T1000 (cell line): ENCODE measurements at places on chromosomes 5 and 9.

DNA sequence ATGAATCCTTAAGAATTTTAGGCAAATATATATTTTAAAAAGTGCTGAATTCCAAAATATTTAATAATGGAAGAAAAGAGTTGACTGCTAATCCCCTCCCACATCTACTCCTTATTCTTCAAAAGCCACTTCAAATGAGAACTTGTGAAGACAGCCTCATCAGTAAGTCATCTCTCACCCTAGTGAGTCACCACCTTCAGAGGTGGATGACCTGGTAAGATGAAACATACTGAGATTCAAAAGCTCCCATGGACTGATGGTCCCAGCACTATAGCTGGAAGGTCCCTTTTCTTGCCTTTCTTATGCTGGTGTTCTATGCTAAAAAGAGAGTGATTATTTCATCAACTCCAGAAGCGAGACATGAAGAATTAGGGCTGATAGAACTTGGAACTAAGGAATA is 37.8 kb upstream of the SPDL1 start:
- no peak for DNase-seq

DNA sequence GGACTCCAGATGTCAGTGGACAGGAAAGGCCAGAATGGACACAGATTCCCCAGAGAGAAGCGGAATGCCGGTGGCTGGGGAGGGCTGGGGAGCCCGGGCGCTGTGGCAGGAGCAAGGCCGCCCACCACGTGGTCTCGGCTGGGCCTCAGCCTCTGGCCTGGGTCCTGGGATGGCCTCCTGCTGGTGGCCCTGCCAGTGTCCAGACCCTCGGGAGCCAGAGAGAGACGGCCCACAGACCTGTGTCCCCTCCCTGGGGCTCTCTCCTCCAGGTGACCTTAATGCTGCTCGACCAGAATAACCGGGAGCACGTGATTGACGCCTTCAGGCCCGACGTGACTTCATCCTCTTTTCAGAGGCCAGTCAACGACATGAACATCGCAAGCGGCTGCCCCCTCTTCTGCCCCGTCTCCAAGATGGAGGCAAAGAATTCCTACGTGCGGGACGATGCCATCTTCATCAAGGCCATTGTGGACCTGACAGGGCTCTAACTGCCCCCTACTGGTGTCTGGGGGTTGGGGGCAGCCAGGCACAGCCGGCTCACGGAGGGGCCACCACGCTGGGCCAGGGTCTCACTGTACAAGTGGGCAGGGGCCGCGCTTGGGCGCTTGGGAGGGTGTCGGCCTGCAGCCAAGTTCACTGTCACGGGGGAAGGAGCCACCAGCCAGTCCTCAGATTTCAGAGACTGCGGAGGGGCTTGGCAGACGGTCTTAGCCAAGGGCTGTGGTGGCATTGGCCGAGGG is 19.0 kb downstream of the FBXW5 start:
- DNase-seq = no peak

- DNase-seq = no peak
Measured at GRCh38 chr5:83564069-83564749, 92.7 kb downstream of the VCAN start.

- no peak for DNase-seq
Measured at GRCh38 chr5:60668686-60669304, 31.2 kb downstream of the DEPDC1B start.

GRCh38 chr5:173960986-173961385 is 28.0 kb upstream of the C5orf47 start:
- DNase-seq = no peak

- DNase-seq = no peak
Measured at GRCh38 chr9:105138306-105138801, 106.1 kb upstream of the SLC44A1 start.

DNA sequence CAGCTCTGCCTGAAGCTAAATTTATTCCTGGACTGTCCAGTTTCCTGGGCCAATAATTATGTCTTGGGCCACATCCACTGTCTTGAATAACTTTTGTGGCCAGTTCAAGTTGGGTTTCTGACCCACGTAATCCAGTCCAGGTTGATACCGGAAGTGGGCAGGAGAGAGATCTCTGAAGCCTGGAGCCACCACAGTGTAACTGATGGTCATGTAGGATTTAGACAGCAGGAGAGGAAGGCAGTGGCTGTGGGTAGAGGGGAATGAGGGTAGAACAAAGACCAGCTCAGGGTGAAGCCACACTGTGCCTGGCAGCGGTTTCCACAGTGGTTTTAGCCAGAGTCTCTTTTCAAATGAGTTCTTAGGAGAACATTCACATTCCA is 30.2 kb downstream of the SH3PXD2B start:
- no peak for DNase-seq

DNA sequence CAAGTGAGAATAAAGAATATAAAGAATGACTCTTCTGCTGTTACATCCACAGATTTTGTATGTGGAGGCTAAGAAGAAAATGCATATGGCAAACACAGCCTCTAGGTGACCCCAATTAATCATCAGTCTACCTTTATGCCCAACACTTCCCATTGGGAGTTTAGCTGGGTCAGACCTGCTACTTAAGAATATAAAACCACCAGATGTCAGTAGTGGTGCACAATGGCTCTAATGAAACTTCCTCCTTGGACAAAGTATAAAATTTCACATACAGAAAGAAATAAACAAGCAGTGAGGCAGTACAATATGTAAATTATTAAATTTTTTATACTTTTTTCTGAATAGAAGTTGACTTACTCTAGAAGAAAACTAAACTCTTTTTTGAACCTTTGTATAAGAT is 539.9 kb downstream of the BRINP1 start:
- no peak for DNase-seq

GRCh38 chr5:111942201-111942600 is 185.2 kb upstream of the NREP start:
- DNase-seq = no peak

DNA sequence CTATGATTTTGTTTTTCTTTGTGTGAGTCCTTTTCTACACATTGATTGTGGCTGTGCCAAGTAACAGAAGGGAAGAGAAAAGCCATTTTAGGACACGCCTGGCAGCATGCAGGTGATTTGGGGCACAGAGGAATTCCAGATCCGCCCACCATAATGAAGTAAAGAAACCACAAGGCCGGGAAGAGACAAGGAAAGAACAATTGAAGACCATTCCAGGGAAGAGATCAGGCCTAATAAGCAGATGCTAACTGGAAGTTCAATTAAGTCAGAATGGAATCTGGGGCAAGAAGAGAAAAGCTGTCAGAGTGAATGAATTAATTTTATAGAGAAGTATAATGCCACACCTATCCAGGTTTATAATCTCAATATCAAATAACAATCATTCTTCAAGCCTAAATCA is 110.2 kb upstream of the ISL1 start:
- DNase-seq = no peak

GRCh38 chr5:64644831-64645230 is 45.5 kb upstream of the SHISAL2B start:
- DNase-seq = no peak

DNA sequence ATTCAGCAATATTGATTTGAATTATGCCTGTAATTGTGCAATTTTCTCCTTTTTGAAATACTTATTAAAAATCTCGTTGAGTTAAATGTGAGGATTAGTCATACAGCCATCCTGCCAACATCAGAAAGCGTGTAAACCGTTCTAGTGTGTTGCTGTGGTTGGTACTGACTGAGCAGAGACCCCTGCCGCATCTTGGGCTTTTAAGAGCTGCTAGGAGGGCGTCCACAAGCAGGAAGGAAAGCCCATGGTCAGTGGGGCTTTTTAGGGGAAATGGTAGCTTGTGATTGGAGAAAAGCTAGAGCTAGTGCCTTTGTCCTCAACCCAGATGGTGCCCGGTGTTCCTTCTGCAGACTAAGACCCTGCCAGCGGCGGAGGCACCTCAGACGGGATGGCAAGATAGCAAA is 1.3 kb downstream of the SDHA start:
- no peak for DNase-seq

GRCh38 chr5:79560771-79561524 is 47.0 kb upstream of the HOMER1 start:
- no peak for DNase-seq

- no peak for DNase-seq
Measured at GRCh38 chr5:33477816-33478215, 37.1 kb downstream of the TARS1 start.

GRCh38 chr5:126619781-126620180 is 19.0 kb downstream of the PHAX start:
- no peak for DNase-seq

DNA sequence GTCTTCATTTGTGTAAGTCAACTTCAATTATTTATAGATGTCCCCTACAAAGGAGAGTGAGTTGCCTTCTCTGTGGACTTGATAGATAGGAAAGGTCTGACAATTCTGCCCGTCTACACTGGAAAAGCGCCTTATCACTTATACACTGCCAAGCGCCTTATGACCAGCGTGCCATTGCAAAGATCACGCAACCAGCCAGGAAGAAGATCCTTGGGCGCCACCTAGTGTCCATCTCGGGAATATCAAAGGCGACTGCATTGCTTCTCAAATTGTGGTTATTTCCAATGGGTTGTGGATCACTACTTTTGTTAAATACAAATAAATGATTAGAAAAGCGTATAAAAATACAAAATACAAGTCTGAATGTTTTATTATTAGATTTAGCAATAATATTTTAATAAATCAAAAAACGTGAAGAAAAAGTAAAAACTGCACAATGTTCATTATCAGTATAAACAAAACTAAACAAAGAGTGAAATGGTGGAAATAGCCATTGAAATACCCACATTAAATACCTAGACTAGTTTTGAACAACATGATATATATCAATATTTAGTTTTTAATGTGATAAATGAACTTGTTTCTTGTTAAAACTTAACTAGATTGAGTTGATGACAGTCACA is 27.8 kb downstream of the SUB1 start:
- peak; percentile 77 for DNase-seq

DNA sequence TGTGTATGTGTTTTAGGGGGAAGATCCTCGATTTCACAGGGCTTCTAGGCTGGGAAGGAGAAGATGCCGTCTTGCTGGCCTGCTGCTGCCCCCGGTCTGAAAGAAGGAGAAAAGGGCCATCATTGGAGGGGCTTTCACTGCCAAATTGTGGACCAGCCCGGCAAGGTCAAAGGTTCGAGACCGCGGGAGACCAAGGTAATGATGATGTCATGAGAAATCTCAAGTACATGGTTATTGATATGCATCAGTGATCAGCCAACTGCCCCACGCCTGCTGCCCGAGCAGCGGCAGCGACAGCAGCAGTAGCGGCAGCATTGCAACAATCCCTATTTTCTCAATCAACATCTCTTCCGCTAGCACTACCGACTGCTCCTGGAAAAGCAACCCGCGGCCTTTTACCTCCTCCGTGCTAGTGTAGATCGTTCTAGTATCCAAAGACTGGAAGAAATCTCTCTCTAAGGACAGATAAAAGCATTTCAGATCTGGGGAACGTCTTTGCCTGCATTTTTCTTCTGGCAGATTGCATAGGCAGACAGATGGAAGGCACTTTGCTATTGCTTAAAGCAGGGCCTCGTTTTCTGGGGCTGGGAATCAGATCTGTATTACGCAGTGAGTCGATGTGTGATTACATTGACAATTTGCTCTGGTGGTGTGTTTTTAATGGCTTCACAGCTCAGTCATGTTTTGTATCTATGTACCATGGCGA is 215.3 kb downstream of the MEF2C start:
- no peak for DNase-seq

GRCh38 chr9:132948482-132949050 is 4.2 kb upstream of the TSC1 start:
- no peak for DNase-seq
